ENCODE measurements at places on chromosomes 11 and 22. TPM values are rescaled to one million over a fixed set of nuclear protein-coding genes. Genes with fewer than 3 reads are reported as not detected.

The OR52E8 gene
- total RNA-seq = not detected

- no peak for DNase-seq
Observed at GRCh38 chr11:47480762-47481161, 31.8 kb upstream of the RAPSN start.

The MTCH2 gene
- total RNA-seq = 142 TPM

DNA sequence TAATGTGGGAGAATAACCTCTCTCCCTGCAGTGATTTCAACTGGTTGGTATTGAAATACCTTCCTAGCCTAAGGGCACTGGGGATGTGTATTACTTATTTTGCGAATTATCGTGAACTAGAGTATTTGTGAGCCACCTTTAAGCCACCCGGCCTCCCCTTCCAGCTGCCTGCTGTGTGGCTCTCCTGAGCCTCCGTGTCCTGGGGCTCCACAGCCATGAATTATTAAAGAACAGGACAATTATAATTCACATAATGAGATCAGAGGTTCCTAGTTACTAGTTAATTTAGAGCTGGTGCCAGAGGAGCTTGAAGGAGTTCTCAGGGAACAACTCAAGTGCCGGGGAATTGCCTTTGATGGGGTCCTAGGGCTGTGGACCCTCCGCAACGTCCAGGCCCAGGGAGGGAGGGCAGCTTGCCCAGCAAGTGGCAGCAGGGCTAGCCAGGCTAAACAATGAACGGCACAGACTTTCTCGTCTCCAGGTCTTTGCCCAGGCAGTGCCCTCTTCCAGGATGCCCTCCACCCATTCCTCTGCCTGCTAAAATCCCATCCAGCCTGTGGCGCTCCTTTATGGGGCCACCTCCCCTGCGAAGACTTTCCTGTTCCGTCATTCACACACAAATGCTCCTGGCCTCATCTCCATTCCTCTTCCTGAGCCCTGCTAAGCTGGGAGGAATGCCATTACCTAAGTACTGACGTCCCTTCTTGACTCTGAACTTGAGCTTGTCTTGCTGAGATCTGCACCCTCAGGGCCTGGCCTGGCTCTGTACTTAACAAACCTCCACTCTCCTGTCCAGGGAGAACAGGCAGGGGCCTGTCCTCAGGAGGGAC, 91.5 kb downstream of the RTL6 start:
- no peak for DNase-seq

DNA sequence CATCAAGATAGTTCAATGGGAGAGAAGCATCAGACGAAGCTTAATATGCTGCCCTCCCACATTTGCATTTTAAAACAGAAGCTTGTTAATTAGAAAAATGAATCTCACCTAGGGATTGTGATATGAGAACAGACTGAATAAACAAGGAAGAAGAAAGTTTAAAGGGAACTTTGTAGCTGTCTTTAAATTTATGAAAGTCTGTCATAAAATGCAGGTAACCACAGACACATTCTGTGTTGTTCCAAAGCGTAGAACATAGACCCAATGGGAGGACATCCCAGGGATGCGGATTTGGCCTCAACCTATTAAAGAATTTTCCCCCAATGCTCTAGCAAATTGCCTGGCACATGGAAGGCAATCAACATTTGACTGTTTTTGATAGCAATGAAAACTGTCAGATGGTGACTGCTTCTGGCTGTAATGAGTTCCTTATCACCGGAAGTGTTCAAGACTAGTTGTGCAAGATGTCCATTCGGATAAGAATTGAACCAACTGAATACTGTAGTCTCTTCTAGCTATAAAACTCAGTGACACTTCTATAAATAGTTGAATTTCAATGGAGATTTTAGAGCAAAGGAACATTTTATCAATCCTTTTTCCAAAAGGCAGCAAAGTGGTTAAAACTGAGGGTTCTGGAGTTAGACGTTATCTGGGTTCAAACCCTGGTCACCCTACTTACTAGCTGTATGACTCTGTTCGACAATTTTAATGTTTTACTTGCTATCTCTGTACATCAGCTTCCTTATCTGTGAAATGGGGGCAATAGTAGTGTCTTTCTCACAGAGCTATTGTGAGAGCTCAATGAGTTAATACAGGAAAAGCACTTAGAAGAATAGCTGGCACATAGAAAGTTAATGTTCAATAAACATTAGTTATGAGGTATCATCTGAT, 64.9 kb downstream of the LIF start:
- DNase-seq = no peak

GRCh38 chr11:122207505-122207904, 91.5 kb upstream of the BLID start:
- no peak for DNase-seq

DNA sequence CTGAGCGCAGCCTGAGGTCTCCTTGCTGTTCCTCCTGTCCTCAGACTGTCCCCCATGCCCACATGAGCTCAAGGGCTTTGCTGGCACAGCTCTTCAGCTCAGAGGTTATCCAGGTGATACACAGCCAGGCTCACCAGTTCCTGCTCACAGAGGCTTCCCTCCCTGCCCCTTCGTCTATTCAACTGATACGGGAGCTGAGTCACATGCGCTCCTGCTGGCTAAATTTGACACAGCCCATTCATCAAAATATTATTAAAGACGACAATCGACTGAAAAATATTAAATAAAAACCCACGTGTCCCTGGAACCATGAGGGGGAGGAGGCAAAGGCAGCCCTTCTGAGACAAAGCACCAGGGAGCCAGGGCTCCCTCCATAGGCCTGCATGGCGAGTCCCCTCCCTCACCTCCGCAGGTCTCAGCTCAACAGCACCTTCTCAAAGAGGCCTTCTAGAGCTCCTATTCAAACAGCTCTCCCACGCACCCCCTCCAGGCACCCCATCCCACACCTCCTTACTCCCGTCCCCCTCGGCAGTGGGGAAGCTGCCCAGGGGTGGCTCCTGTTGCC, 40.5 kb downstream of the DUSP8 start:
- DNase-seq = no peak

GRCh38 chr11:61904539-61905048, 12.8 kb downstream of the RAB3IL1 start:
- DNase-seq = no peak

The CARD10 gene
- total RNA-seq = 22.4 TPM

DNA sequence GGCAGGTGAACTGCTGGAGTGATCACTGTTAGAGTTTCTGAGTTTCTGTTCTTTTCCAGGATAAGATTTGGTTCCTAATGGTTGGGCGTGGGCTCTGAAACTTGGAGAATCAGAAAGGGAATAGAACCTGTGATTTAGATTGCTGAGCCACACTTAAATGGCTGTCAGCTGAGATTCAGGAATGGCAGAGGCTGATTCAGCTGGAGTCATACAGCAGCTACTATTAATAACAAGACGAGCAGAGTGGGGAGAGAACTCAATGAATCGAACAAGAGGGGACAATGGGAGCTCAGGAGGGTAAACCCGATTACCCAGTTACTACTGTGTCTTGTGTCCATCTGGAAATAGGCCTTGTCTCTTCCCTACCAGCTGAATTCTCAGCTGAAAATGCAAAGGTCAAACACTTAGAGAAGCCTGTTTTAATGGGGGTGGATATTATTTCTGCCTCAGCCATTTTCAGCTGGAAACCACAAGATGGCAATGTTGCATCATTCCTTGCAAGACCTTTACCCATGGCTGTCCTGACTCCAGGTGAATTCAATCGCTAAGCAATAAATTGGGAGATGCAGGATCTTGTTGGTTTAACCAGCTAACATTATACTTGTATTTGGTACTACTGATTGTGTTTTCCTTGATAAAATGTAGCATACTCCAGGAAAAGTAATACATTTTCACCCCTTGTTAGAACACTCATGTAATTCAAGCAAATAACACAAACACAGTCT, 104.5 kb upstream of the RAG2 start:
- DNase-seq = peak; percentile 44

GRCh38 chr22:42368379-42369249, 63.6 kb downstream of the NFAM1 start:
- DNase-seq = no peak

The PRAME gene
- not detected for total RNA-seq

The C22orf42 gene
- total RNA-seq = not detected

GRCh38 chr22:49139492-49140151, 688.1 kb downstream of the BRD1 start:
- no peak for DNase-seq

The OR5T3 gene
- not detected for total RNA-seq

The CYB5R2 gene
- total RNA-seq = 0.17 TPM

DNA sequence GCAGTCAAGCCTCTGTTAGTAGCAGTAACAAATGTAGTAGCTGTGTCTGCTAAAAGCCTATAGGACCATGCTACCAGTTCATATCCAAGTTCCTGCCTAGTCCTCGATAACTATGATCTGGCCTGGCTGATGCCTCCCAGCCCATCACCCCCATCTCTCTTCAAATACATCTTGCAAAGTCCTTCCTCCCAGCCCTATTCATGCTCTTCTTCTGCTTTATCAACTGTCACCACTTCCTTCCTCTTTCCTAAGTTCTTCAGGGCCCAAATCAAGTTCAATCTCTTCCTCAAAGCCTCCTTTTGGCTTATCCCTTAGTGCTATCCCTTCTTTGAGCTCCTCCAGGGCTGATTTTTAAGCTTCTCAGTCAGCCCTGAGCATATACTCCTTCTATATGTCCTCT, 150.9 kb upstream of the THY1 start:
- no peak for DNase-seq

DNA sequence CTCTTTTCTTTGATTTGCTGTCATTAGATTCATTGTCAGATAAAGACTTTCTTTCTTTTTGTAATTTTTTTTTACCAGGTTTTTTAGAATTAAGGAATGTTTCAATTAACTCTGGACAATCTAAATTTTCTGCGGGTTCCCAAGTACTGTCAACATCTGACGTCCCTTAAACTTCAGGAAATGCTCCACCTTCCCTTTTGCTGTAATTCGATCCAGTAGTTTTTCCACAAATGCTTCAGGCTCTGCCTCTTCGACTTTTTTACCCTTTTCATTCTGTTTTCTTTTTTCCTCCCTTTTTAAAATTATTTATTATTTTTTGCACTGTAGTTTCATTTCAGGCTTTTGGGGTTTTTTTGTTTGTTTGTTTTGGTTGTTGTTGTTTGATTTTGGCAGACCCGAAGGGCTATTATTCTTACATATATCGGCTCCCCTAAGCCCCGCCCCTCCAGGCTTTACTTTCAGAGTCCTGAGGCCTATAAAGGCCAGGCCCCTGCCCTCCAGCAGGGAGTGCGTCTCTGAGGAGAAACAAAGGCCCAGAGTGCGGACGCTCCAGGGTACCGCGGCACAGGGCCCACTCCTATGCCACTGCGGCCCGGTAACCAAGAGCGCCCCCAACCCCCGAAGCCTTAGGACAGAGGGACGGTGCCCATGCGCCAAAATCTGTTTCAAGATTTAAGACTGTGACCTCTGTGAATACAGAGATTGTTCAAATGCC, 116.4 kb downstream of the TYR start:
- DNase-seq = no peak

- peak; percentile 85 for DNase-seq
Observed at GRCh38 chr11:47355283-47356128, 3.0 kb upstream of the MYBPC3 start.

DNA sequence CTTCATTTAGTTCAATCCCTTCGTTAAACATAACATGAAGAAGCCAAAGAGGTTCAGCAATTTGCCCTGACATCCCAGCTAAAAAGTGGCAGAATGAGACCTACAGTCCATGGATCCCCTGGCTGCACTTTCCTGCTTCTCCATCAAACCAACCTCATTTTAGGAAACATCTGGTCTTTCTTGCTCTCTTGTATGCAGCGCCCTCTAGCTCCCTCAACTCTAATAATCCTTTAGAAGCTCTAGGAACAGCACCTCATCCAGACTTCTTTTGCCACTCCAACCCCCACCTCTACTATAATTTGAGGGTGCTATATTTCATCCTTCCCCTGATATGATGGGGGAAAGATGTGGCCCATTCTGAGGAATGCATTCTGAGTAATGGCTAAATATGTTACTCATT, 7.4 kb downstream of the CNTF start:
- DNase-seq = peak; percentile 68

- no peak for DNase-seq
Observed at GRCh38 chr22:28841111-28841510, 40.7 kb upstream of the XBP1 start.

DNA sequence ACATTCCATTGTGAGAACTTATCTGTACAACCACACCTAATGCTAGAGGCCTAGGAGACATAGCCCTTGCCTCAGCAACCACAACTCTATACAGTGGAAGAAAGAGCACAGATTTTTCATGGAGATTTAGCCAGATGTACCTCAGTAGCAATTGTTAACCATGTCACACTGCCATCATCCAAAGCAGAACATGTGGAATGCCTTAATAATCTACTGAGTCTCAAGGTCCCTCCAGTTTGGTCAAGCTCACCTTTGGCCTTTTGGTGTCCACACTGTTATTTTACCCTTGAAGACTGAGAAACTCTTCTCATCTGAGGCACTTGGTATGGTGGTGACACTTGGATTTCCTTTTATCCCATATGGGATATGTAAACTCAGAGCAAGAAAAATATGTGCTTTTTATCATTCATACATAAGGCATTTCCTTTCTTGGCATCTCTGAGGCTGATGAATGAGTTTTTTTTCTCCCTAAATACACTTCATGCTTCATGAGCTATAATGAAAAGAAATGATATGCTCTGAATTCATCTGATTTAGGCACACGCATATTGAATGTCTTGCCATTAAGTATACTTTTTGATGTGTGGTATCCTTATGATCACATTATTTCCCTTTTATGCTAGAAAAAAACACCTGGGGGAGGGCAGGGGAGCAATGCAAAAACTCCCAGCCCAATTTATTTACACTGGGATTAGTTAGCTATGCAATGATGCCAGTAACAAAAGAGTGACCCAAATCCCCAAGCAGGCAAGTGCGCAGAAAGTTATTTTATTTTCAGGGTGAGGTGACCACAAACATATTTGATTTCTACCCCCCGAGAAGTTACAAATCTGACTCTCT, 63.3 kb upstream of the ME3 start:
- DNase-seq = peak; percentile 62

The TMEM132A gene
- 36.7 TPM for total RNA-seq

DNA sequence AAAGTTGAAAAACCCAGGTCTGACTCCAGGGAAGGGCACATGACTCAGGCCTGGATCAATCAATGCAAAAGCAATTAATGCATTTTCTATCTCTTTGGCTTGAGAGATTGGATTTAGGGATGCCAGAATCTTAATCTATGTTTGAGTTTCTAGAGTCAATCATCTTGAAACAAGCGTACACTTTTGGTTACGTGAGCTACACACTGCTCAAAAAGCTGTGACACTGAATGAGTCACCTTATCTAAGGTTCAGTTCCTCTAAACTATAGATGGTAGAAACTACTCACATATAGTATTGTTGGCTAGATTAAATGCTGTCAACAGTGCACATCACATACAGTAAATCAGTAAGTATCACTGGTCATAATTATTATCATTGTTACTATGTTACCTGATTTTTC, 24.2 kb downstream of the MRE11 start:
- no peak for DNase-seq

GRCh38 chr11:69215784-69216415, 60.2 kb downstream of the SMIM38 start:
- DNase-seq = peak; percentile 42

Measured in LHCN-M2 (cell line).